ENCODE measurements at places on chromosomes 2 and 18. TPM values are rescaled to one million over a fixed set of nuclear protein-coding genes. Genes with fewer than 3 reads are reported as not detected.

The AFF3 gene
- 1.1 TPM for polyA plus RNA-seq

The RNF152 gene
- 3.5 TPM for polyA plus RNA-seq

The LMAN1 gene
- 20.2 TPM for polyA plus RNA-seq

The SLC30A3 gene
- polyA plus RNA-seq: 0.27 TPM

The HNRNPLL gene
- polyA plus RNA-seq: 25.8 TPM

The DES gene
- 60.1 TPM for polyA plus RNA-seq

The NCKAP1 gene
- 26.9 TPM for polyA plus RNA-seq

The IL1RL1 gene
- polyA plus RNA-seq: 11.5 TPM

The GALNT3 gene
- 5.5 TPM for polyA plus RNA-seq

The CCT4 gene
- 169 TPM for polyA plus RNA-seq

The ECEL1 gene
- polyA plus RNA-seq: 4.5 TPM

The UGT1A4 gene
- polyA plus RNA-seq: not detected

The KIAA2012 gene
- polyA plus RNA-seq: 0.16 TPM

The GAREM1 gene
- polyA plus RNA-seq: 3.5 TPM

The HDLBP gene
- 378 TPM for polyA plus RNA-seq

The NOSTRIN gene
- polyA plus RNA-seq: 25.9 TPM

The NLRC4 gene
- polyA plus RNA-seq: 3.1 TPM

The NYAP2 gene
- 0.07 TPM for polyA plus RNA-seq

The CHRND gene
- polyA plus RNA-seq: not detected

The FSIP2 gene
- 1.9 TPM for polyA plus RNA-seq

The C18orf32 gene
- 176 TPM for polyA plus RNA-seq

The MAP3K19 gene
- not detected for polyA plus RNA-seq

The COL4A4 gene
- 12.3 TPM for polyA plus RNA-seq

The SERTAD2 gene
- polyA plus RNA-seq: 9.5 TPM

The LONRF2 gene
- polyA plus RNA-seq: 8.1 TPM

The PTMA gene
- polyA plus RNA-seq: 1,079 TPM

The CRACDL gene
- 2.6 TPM for polyA plus RNA-seq

The SLC4A1AP gene
- polyA plus RNA-seq: 41.1 TPM

Data from adrenal gland (tissue), 19 donors.